NCI-H524 treated with DMSO at 0.1 percent for 48 hours (cell line): ENCODE measurements at places on chromosomes 2 and 18.
A peak's percentile ranks its signal among the peaks of the same experiment; 100 is the strongest.

DNA sequence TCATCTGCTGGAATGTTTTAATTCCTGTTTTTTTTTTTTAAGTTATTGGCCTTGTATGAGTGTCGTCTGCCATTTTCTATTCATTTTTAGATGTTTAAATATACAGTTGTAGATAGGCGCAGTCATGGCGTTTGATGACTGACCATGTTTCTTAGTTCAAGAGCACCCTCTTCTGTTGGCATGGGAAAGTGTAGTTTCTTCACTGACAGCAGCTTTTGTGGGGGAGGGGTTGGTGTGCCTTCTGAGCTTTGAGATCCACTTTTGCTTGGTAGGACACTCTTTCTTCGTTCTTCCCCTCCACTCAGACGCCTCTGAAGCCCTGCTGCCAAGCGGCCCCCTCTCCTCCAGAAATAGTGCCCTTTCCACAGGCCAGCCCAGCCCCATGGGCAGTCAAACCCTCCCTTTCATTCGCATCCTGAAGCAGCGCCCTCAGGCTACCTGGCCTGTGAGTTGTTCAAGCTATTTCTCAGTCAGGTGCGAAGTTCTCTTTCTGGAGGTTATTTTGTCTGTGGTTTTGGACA lies 492.0 kb downstream of the TNS1 start:
- peak; percentile 20 for DNase-seq

DNA sequence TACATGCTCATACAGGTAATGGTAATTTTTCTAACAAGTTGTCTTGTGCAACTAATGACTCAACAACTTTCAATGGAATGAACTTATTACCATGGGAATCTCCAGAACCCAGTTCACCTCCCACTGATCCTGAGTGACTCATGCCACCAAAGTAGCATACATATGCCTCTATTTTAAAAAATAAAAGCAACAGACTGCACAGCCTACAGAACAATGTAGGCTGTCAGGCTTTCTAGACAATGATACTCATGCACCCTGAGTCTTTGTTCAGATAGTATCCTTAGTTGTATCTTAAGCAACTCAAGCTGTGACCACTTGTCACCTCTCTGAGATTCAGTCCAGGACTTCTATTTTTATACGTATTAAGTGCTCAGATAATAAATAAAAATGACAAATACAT lies 531.0 kb upstream of the SETBP1 start:
- DNase-seq: no peak

- no peak for DNase-seq
Observed at GRCh38 chr18:26159353-26159752, 25.7 kb downstream of the PSMA8 start.

DNA sequence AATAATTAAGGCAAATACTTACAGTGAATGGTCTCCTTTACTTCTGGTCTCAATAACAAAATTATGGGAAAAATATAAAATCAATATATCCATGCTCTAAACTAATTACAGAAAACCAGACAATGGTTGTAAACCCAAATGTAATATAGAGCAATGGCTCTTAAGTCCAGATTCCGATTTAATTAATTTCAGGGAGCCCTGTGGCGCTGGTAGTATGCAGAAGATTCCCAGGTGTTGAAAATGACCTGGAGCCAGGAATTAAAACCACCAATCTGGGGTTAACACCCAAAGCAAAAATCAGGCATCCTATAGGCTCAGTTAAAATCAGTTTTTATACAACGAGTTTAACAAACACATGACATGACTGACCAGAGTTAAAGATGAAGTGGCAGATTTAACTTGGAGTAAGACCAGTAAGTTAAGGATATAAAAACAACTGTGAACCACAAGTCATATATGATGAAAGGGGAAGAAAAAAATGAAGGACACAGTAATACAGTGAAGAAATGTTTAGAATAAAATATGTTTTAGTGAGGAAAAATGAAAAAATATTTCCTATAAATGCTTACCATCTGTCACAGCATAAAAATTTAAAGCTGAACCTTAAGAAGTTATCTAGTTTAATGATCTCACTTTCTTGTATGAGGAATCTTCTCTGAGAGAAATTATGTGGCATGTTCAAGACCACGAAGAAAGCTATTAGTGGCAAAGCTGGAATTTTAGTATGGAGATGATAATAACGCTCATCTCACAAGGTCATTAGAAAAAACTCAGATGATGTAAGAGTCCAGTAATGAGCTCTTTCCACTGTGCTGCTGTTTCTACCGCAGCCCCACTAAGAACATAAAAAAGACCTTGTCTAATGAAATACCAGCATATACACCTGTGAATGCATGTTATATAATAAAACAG lies 45.8 kb upstream of the FLACC1 start:
- no peak for DNase-seq

DNA sequence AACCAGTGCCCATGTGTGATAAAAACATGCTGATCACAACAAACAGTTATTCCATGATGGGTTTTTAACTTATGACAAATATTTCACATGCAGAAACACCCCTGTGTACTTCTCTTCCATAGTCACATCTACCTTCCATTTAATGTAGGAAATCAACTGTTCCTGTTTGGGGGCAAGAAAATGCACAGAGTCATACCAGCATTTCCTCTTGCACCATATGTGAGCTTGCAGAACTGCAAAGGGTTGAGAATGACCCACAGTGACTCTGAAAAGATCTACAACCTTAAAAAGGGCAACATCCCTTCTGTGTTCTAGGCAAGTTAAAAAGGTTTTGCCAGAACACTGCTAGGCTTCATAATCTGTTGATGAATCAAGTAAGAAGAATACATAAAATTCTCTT lies 9.9 kb downstream of the BMP10 start:
- no peak for DNase-seq

DNA sequence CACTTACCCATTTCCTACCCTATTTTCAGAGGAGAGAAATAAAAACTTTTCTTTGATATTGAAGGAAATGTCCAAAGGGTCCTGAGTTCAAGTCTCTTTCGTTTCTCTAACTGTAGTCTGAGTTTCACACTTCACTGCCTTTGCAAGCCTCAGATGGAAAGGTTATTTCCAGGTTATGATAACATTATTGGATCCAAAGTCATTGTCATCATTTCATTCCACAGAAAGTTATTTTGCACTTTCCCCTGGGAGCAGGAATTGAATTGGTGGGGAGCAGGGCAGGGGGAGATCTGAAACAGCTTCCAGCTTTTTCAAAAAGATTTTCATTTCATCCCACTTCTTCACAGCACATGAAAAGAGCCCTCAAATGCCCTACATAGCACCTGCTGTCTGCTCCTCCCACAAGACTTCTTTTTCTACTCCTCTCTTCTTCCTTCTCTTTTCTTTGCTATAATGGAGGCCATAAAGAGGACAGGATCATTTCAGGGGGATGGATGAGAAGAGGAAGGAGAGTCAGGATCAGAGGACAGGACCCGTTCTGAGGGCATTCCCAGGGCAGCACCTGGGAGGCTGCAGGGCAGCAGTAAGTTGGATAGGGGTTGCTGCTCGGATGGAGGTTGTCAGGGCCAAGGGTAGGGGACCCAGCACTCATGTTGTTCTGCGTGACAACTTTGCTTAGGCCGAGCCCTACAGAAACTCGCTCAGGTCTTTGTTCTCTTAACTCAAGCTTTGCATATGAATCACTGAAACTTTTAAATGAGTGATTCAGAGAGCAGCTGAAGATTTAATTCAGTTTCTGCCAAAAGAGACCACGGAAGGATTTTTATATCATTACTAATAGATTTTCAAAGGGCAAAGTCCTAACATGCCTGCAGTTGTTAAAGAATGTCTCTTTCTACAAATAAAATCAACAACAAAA lies 11.4 kb upstream of the GALNT5 start:
- DNase-seq: no peak

DNA sequence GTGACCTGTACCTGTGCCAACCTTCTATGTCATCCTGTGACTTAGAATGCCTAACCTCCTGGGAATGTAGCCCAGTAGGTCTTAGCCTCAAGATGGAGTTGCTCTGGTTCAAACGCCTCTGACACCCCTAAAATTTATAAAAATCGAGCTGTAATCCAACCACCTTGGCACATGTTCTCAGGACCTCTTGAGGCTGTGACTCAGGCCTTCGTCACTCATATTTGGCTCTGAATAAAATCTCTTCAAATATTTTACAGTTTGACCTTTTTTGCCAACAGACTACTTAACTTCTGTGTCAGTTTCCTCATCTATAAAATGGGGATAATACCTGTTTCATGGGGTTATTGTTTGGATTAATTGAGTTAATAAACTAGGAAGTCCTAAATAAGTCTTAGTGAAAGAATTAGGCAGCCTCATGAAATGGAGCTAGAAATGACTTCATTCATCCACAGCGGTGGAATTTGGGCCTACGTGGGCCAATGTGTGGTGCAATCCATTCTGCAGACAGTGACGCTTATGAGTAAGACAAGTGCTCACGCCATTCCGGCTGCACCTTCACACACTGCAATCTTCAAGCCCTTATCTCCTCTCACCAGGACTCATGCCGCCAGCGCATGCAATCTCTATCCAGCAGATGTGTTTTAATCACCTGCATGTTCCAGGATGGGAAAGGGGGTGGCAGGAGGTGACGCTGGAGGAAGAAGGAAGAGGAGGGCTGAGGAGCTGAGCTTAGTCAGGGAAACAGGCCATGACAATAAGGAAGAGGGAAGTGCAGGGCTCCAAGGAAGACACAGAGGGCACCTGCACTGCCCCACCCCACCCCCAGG lies 2.0 kb upstream of the UBE2F start:
- no peak for DNase-seq

DNA sequence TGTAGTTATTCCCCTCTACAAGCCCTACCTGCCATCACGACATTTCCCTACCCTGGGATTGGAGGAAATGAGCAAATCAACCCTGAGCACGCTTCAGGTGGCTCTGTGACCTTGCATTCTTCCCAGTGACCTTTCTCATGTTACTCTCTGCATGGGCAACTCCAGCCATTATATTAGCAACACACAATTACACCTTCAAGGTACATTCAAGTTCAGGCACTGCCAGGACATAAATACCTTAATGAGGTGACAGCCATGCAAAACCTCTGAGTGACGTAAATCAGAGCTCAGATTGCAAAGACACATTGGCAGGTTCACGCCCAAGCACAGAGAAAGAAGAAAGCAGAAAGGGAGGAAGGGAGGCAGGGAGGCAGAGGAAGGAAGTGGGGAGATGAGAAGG lies 68.7 kb upstream of the ALK start:
- no peak for DNase-seq

DNA sequence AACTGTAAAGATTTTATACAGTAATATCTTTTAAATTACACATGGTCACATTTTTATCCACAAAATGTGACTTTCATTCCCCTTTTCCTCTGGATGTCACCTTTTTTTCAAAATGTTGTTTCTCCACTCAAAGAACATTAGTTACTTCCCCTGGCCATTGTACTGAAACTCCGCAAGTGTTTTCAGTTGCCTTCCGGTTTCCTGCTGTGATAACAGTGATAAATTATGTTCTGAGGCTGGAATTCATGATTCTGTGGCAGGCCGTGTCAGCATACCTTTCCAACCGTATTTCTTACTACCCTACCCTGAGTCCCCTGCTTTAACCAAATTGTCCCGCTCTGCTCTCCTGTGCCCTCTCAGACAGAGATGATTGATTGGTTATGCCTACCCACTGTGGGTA lies 53.5 kb downstream of the MGAT5 start:
- DNase-seq: no peak

DNA sequence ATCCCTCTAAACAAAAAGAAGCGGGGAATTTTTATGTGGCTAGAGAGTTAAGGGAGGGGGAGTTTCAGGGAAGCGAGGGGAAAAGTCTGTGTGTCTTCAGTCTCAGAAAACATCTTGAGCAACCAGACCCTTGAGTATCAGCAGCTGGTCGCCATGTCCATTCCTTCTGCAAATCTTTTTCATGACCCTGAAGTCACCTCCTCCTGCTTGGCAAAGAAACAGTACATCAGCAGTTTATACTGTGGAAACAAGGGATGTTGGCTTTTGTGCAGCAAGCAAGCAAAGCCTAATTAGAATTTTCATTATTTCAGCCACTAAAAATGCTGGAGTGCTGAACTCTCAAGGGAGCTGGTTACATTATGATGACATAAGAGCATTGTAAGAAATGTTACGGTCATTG lies 187.4 kb upstream of the SLC8A1 start:
- no peak for DNase-seq

DNA sequence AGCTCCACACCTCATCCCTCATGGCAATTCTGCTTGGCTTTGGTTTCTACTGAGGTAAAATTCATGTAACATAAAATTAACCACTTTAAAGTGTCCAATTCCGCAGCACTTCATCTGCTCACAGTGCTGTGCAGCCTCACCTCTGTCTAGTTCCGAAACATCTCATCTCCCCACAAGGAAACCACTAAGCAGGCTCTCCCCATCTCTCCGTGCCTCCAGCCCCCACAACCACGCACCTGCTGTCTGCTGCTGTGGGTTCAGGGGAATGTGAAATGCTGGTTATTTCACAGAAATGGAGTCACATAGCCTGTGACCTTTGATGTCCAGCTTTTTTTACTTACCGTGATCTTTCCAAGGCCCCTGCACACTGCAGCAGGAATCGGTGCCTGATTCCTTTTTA lies 7.7 kb upstream of the GPC1 start:
- DNase-seq: no peak

DNA sequence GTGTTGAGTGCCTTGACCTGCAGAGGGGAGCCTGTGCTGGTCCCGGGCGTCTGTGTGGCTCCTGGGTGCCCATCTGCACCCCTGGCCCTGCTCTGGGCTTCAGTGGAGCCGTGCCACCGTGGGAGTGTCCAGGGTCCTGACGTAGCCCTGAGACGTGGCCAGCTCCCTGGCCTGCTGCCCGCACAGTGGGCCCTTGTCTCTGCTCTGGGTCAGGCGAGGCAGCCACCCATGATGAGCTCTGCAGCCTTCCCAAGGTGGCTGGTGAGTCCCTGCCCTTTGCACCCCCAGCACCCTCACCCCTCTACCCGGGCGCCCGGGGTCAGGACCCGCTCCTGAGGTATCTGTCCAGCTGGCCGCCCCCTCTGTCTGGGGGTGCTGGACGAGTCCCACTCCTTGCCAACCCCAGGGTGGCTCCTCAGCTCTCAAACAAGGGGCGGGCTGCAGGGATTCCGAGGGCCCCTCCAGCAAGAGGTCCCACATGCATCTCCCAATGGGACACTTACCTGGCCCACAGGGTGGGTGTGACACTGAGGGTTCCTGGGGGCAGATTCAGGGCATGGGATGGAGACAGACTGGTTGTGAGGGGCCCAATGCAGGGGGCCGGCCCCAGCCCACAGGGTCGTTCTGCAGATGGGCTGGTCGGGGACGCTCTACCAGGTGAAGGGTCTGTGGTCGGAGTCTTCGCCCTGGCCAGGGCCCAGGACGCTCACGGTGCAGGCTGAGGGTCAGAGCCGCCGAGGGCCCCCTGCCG lies 2.4 kb downstream of the NEU4 start:
- no peak for DNase-seq

GRCh38 chr18:24770311-24771024 lies 310.0 kb downstream of the HRH4 start:
- no peak for DNase-seq
